ENCODE measurements at places on chromosomes 6 and 20. TPM values are rescaled to one million over a fixed set of nuclear protein-coding genes. Genes with fewer than 3 reads are reported as not detected.

The BPIFA1 gene
- polyA plus RNA-seq = not detected

The ARHGAP18 gene
- polyA plus RNA-seq = 11.0 TPM

- no peak for DNase-seq
These were observed 27.8 kb upstream of the RNF144B start for GRCh38 chr6:18359237-18359885.

- DNase-seq = no peak
These were observed 41.3 kb upstream of the ZMYND8 start for GRCh38 chr20:47397652-47398301.

DNA sequence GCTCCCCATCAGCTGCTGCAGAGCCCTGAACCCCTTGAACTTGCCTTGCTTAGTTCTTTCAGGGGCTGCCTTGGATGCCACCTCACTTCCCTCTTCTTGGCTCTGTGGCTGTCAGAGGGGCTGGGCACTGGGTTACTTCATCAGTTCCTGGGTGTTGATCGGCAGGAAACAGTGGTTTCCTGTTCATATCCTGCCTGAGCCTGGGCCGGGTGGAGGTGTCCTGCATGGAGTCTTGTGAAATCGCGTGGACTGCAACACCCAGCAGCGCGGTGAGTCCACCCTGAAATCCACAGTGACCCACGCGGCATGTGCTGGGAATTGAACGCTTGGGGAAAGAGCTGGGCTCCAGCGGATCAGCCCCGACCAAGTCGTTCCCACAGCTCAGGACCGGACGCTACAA, 97.5 kb downstream of the CDH26 start:
- no peak for DNase-seq

GRCh38 chr20:32642257-32643046, 31.3 kb downstream of the C20orf203 start:
- DNase-seq = no peak

GRCh38 chr20:21273755-21274386, 29.3 kb upstream of the XRN2 start:
- no peak for DNase-seq

DNA sequence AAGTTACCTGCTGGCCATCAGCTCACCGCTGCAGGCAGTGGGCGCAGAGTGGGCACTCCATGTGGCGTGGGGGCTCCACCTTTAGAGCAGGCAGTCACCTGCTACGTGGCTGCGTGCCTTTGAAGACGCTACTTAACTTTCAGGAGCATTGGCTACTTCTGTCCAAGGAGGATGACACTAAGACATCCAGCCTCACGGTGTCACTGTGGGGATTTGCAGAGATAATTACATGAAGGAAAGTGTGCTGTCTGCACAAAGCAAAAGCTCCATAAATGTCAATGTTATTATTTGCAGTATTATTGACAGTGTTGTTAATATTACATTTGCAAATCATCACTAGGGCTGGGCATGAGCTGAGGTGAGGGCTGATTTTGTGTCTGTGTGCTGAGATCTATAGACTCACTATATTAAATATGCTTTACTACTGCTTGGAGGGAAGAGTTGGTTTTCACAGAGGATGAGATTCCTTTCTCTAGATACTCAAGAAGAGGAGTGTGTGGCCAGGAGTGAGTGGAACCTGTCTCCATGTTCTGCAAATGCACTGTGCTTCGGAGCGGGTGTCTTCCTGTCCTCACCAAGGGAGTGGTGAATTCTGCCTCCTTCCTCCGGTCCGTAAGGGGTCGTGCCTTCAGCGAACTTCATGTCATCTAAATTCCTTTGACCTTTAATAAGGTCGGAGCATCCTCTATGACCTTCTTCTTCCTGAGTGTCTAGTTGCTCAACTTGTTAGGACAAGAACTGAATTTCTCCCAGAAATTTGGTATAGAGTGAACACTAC, 165.8 kb upstream of the SYNDIG1 start:
- no peak for DNase-seq

DNA sequence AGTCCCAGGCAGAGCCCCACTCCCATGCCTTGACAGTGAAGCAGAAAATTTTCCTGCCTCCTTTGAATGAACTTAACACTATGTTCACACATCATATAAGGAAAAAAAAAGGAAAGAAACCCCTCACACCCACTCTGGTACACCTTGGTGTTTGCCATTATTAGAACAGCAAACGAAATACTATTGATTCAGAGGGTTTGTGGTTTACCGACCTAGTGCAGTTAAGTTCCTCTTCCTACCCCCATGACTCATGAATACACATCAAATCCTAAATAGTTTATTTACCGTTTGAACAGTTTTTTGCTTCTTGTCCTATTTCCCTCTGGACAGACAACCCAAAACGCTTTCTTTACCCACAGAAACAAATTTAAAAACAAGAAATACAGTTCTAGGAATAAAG, 237.7 kb downstream of the FOXA2 start:
- no peak for DNase-seq

GRCh38 chr6:125188594-125189203, 35.1 kb downstream of the TPD52L1 start:
- no peak for DNase-seq

DNA sequence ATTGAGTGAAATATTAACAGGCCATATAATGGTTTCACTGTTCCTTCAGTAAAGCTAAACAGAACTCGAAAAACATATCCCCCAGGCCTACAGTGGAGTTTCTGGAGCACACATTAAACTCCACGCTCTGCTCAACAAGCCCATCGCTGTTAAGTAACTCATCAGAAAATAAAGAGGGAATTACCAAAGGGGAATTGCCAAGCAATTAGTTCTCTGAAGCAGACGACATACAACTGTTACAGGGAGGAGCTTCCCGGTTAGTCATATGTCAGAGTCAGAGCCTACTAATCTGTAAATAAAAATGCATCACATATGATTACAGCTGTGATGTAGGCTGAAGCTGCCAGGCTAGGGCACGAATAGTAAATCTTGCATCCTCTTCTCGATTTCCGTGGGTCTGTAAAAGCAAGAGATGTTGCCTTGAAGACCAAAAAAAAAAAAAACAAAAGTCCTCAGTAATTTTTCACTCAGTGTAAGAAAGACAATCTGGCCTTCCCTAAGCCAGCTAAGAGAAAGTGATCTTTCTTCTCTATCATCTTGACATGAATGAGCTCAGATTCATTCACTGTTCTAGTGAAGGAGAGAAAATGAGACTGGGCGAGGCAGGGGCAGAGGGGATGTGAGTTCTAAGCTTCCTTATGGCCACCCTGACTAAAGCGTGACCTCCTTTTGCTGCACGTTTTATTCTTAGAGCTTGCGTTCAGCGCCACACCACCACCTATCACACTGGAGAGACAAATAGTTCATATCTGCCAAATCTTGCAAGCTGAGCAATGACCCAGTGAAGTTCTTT, 13.8 kb downstream of the ATXN1 start:
- DNase-seq = no peak

The ADGRF5 gene
- polyA plus RNA-seq = not detected

The CUTA gene
- polyA plus RNA-seq = 298 TPM

DNA sequence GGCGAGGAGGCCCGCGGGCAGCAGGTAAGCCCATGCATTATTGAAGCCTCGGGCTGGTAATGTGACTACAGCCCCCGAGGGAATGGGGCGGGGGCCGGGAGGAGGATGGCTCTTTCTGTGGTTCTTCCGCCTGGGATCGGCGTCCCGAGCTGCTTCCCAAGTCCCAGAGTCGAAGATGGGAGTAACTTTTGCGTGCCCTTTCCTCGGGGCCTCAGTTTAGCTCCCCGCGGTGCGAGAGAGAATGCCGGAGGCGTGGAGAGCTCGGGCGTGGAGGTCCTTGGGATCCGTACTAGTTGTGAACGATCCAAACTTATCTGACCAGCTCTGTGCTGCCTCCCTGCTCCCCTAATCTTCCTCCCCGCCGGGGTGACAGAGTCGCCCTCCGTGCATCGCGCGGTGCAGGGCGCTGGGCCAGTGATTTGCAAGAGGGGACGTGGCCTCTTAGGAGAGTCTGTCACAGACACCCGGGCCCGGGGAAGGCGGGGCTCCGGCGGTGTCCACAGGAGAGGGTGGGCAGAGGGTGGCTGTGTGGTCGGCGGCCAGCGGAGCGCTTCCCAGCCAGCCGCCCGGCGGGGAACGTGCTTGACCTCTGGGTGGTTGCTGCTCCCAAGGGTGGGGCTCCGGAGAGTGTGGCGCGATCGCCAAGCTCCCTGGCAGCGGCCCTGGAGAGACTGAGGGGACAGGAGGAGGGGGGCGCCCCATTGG, 815 bp downstream of the UTRN start:
- DNase-seq = no peak

The EYS gene
- polyA plus RNA-seq = not detected

The BACH2 gene
- 2.2 TPM for polyA plus RNA-seq

DNA sequence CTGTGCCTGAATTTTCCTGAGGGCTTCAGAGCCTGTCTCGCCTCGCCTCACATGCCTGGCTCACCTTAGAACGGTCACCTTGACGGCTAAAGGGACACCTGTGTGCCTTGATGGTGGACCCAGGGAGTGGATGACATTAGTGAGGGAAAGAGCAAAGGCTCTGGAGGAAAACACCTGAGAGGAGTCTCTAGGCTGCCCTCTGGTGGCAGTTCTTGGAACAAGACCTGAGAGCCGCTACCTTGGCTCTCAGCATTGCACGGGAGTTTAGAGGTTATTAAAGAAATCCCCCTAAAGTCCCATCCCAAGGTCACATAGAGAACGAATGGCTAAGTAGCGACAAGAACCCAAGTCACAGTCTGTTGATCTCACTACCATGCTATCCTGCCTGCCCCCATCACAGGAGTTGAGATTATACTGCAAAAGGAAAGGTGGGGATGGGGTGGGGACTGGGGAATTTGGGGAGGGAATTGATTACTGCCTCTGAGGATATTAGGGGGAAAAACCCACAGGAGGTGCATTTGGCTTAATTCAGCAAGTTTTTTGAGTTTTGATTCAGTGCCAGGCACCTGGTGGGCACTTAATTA, 7.9 kb upstream of the CDSN start:
- no peak for DNase-seq

GRCh38 chr6:105639124-105639523, 236.2 kb upstream of the PREP start:
- no peak for DNase-seq
